PC-3 (cell line): ENCODE measurements at places on chromosomes 3 and 15. TPM values are rescaled to one million over a fixed set of nuclear protein-coding genes. Genes with fewer than 3 reads are reported as not detected.

Gene ALDH1A2
- total RNA-seq: 0.22 and 2.2 TPM in 2 replicates

Gene CTDSPL
- 6.1 and 11.7 TPM in 2 replicates for total RNA-seq

DNA sequence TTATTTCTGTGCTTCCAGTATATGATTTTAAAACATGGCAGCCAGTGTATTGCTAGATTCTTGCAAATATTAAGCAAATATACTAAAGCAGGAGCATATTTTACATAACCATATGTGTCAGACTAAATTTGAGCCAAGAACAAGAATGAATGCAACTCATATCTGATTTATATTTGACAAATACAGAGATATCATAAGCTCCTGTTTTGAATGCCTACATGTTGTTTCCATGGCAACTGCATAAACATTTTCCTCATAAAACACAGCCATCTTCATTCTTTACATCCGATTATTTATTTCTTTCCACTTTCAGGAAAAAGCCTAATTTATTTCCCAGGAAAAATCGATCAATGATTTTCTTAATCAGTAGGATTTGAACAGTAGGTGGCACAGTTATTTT lies 172.2 kb upstream of the TSPAN3 start:
- no peak for DNase-seq

- no peak for DNase-seq
These were observed 37.2 kb downstream of the SLC6A6 start for GRCh38 chr3:14439501-14440167.

DNA sequence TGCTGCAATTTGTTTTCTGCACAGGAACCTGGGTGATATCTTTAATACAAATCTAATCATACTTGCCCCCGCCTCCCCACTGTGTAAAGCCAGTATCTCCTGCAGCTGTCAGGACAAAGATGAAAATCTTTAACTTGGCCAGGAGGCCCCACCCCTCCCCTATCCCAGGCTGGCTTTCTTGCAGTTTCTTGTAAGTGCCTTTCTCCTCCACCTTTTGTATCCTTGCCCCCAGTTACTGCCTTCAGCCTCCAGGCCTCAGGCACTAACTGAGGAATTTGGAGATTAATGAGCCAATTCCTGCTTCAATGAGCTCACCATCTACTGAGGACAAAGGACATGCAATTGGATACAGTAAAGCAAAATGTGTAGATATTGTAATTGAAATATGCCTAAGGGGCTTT lies 6.5 kb downstream of the GCSAM start:
- no peak for DNase-seq

GRCh38 chr3:192068464-192069254 lies 607.7 kb downstream of the PYDC2 start:
- no peak for DNase-seq

- no peak for DNase-seq
These were observed 160.0 kb upstream of the TLE3 start for GRCh38 chr15:70257573-70258248.

DNA sequence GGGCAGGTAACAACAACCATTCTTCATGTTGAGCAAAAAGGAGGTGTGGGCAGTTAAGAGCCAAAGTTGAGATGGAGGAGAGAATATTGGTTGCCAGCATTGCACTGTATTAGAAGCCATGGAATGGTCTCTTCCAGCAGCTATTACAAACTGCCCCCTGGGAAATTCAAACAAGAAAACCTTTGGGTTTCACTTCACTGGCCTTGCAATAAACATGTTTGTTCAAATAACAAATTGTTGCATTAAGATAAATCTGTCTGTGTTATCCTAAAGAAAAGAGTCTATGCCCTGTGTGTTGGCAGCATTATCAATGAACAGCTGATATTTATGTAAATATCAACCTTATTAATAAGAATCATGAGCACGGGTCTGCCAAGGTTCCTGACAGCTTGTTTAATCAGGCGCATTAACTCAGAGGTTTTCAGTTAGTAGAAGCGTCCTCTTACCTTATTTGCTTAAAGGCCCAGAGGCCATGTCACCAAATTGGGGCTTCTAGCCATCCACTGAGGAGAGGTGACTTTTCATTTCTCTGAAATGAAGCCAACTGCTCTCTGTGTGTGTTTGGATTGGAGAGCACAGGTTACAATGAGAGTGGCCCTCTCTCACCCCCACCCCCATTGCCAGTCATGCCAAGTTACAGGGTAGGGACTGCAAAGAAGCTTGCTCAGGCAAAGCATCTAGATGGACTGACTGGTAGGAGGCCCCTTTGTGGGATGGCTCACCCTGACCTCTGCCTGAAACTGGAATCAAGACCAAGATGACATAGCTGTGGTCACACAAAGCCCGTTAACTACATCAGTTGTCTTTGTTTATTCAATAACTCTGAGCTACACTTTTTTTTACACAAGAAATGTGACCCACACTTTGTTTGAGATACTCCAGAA lies 10.5 kb downstream of the FILIP1L start:
- DNase-seq: peak; percentile 78

- no peak for DNase-seq
These were observed 55.4 kb downstream of the OCA2 start for GRCh38 chr15:28043691-28044091.
